AG10803 (cell line): ENCODE measurements at places on chromosomes 7 and 10.

DNA sequence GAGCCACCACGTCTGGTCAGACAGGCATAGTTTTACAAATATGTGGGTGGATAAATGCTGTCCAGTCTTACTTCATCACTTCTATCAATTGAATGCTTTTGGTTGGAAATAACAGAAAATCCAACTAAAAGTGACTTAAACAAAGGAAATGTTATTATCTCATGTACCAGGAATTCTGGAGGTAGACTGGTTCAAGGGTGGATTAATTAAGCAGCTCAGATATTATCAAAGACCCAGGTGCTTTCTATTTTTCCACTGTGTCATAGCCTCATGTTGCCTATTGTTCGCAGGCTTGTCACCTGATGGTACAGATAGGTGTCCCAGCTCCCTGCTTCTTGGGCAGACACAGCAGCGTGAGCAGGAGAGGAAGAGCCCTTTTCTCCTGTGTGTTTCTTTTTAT, 156.1 kb upstream of the CTBP2 start:
- DNase-seq, result no peak

GRCh38 chr10:102120142-102120990, at the start of gene LDB1:
Gene LDB1, minus strand, starts transcription at chr10:102120368. Its CDS starts 258 bp downstream, at chr10:102120110.
- peak; percentile 79 for DNase-seq

DNA sequence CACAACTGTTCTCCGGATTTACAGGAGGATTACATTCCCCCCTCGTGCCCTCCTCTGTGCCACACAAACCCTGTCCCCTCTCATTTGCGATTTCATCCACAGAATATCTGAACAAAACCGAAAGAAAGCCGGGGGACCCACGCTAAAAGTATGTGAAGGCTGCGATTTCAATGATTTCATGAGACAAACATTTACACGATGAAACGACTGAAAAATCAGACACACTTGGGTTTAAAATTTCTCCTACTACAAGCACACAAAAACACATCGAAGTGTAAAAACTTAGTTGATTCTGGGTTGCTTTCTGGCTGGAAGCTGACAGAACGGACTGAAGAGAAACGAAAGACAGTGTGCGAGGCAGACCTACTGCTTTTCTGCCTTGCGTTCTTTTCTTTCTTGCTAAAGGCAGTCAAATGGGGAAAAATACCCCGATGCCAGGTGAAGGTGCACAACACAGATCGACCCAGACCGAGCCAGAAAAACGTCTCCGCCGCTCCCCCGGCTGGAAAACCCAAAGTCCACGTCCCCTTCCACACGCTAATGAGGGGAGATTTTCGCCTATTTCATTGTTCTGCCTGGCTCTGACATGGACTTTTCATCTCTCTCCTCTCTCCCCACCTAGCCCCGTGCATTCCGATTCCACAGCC, 1.2 kb downstream of the HIPK2 start:
- DNase-seq, result peak; percentile 60

- no peak for DNase-seq
Measured at GRCh38 chr7:157022681-157023588, 12.5 kb upstream of the MNX1 start.

GRCh38 chr10:100403734-100404133, 56.7 kb downstream of the SCD start:
- no peak for DNase-seq
